ENCODE measurements at places on chromosomes 2 and 18.

DNA sequence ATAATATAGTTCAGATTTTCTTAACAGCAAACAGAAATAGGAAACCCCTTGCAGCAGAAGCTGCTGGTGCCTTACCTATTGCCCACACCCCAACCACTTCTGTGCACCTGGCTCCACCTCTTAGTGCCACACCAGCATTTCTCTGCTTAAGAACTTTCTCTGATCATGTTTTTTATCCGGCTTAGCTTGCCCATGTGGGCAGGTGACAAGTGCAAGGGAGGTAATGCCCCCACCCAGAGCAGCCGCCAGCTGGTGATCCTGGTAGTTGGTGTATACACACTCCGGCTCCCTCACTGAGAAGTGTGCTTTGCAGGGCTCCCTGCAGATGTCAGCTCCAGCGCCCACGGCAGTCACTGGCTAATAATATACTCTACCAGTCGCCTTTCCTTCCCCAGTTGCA is 126.3 kb downstream of the ALPK2 start:
- no peak for DNase-seq

GRCh38 chr2:220696280-220696669 is 875.8 kb downstream of the EPHA4 start:
- DNase-seq: no peak

- DNase-seq: no peak
These were observed 104.5 kb upstream of the CDH2 start for GRCh38 chr18:28281400-28281799.

DNA sequence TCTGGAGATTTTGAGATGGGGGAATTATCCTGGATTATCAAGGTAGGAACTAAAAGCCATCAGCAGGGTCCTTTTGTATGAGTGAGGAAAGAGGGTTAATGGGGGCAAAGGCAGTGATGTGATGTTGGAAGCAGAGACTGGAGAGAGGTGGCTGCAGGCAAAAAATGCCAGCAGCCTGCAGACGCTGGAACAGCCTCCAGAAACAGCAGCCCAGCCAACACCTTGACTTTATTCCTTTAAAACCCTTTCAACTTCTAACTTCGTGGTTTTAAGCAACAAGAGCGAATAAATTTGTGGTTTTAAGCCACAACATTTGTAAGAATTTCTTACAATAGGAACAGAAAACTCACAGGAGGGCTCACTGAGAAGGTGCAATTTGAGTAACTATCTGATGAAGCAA is 523.1 kb upstream of the HS6ST1 start:
- DNase-seq: no peak

- DNase-seq: no peak
These were observed 34.4 kb downstream of the CYP26B1 start for GRCh38 chr2:72112981-72113846.

- no peak for DNase-seq
These were observed 5.4 kb downstream of the GCC2 start for GRCh38 chr2:108454440-108454839.

GRCh38 chr2:120898961-120899750 is 163.5 kb downstream of the GLI2 start:
- DNase-seq: peak; percentile 64

GRCh38 chr18:58800582-58800981 is 64.1 kb upstream of the ZNF532 start:
- no peak for DNase-seq

GRCh38 chr2:136767030-136767429 is 1.7 kb downstream of the THSD7B start:
- no peak for DNase-seq

Measured in posterior cingulate gyrus (tissue), 11 donors.